MCF 10A (cell line): ENCODE measurements at places on chromosomes 2 and 18. TPM values are rescaled to one million over a fixed set of nuclear protein-coding genes. Genes with fewer than 3 reads are reported as not detected.
A peak's percentile ranks its signal among the peaks of the same experiment; 100 is the strongest.

GRCh38 chr2:86304416-86304815 lies 33.0 kb downstream of the REEP1 start:
- no peaks in the 10 kb centered on the region for H3K36me3 ChIP-seq
- peaks cover 35% of the 10 kb centered on the region for H3K27me3 ChIP-seq
- DNase-seq, result no peak
- no peaks in the 10 kb centered on the region for H3K4me1 ChIP-seq

GRCh38 chr2:14700753-14701152 lies 68.2 kb downstream of the LRATD1 start:
- no peak overlapping the region for H3K27ac ChIP-seq
- DNase-seq, result peak; percentile 8
- no peaks in the 10 kb centered on the region for H3K27me3 ChIP-seq
- no peaks in the 10 kb centered on the region for H3K36me3 ChIP-seq
- H3K4me1 ChIP-seq, result no peaks in the 10 kb centered on the region

Gene POTEJ
- not detected in 2 replicates for total RNA-seq

Gene DSC2
- 11.3 and 17.6 TPM in 2 replicates for total RNA-seq
